Heart right ventricle (tissue), 16 donors: ENCODE measurements at places on chromosomes 7 and 10.
A peak's percentile ranks its signal among the peaks of the same experiment; 100 is the strongest.

DNA sequence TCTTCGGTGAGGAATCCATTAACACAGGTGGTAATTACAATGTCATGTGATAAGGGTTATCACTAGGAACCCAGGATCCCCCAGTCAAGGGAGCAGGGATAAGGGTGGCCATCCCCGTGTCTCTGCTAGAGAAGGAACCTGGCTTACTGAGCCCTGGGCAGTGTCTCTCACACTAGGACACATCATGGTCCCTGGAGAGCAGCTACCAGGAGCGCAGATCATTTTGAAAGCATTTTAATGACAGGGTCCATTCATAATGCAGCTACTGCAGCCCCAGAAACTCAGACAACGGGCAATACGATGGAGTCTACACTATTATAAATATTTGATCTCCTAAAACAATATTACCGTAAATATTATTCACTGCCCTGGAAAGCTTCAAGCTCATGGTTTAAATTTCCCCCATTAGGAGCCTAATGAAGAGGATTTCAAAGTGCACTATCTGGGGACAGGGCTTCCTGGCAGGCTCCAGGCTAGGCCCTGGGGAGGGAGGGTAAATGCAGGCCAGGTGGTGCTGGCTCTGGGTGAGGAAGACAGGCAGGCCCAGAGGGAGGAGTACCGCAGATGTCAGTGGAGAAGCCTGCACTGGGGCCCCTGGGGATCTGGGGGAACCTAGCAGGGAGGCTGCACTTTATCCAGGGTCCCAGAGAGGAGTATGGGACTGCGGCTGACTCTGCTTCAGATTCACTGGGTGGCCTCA lies 52.6 kb upstream of the LOXL4 start:
- no peak for DNase-seq

DNA sequence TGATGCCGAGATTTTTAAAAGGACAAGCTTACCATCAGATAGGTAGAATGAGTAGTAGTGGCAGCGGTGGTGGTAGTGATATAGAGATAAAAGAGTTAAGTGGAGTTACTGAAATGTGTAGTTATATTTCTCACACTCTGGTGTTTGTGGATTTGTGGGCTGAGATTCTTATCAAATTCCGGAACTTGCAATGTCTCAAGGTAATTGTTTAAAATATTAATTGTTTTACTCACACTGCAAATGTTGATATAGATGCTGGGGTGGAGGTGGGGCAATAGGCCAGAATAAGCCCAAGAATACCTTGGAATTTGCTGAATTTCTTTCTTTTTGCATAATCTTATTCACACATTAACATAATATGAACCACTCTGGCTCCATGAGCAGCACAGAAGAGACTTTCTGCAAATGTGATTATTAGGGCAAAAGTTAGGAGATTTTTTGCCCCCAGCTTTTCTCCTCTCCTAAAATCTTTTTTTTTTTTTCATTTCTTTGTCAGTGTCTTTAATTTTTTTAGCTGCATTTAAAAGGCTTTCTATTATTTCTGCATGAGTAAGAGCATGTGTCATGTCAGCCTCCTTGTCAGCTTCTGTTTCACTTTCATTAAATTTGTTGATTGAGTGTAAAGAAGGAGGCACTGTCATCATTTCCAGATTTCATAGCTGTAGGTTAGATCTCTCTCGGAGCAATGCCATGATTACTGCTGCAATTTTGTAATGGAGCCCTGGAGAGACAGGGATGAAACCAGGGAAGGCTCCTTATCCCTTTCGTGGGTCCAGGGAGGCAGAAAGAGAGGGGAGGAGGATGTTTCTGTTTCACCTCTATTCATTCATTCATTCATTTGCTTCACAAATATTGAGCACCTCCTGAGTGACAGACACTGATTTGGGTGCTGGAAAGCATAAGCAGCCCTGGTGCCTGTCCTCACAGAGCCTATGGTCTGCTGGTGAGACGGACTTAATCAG lies 13.1 kb upstream of the SGMS1 start:
- DNase-seq: no peak

- DNase-seq: no peak
Observed at GRCh38 chr10:20303453-20304152, 487.4 kb downstream of the PLXDC2 start.

DNA sequence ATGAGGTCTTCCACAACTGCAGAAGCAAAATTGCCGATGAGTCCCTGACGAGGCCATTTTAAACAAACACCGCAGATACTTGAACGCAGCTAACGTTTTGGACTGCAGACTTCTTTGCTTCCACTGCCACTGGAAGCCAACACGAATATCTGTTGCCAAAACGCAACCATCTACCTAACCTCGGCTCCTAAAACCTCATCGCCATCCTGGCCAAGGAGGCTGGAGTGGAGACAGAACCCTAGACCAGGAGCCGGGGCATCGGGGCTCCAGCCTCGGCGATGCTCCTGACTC lies 493 bp downstream of the WDR91 start:
- no peak for DNase-seq

DNA sequence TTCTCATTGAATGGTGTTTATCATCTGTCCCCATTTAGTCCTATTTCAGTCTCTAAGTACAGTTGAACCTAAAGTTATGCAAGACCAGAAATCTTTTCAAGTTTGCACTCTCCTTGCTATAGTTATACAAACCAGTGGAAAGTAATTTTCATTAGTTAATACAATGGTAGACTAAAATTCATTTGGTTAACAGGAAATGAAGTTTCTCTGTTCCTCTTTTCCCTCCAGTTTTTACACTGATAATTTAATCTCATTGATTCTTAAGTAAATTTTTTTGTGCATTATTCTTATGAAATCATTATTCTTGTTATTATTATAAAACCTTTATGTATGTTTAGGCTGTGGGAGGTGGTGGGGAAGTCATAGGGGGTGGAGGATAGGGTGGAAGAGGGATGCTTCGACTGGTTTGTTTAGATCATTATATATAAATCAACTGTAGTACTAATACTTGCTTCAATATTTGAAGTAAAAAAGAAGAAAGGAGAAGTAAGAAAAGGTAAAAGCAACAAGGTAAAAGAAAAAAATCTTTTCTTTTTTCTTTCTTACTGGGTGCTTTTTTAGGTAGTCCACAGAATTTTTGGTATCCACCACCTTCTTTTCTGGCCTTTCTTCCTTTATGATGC lies 104.1 kb downstream of the GPR85 start:
- no peak for DNase-seq

- DNase-seq: no peak
Observed at GRCh38 chr7:136526408-136527105, 341.9 kb upstream of the CHRM2 start.

GRCh38 chr7:109476409-109476808 lies 906.7 kb downstream of the DNAJB9 start:
- DNase-seq: no peak

DNA sequence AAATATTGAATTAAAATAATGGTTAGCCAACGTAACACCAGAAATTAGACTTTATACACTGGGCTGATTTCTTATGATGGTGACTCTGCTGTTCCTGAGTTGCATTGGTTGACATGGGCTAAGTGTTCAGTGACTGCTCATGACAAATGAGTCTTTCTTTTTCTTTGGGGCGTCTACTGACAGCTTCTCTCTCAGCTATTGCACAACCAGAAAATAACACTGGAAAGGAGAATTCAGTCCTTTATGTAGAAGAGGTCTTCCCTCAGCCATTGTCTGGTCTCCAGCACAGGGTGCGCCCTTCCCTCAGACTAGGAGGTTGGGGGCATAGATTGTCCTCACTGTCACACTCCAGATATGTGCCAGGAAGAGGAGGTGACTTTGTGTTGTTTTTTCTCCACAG lies 21.6 kb downstream of the PNLIP start:
- no peak for DNase-seq

DNA sequence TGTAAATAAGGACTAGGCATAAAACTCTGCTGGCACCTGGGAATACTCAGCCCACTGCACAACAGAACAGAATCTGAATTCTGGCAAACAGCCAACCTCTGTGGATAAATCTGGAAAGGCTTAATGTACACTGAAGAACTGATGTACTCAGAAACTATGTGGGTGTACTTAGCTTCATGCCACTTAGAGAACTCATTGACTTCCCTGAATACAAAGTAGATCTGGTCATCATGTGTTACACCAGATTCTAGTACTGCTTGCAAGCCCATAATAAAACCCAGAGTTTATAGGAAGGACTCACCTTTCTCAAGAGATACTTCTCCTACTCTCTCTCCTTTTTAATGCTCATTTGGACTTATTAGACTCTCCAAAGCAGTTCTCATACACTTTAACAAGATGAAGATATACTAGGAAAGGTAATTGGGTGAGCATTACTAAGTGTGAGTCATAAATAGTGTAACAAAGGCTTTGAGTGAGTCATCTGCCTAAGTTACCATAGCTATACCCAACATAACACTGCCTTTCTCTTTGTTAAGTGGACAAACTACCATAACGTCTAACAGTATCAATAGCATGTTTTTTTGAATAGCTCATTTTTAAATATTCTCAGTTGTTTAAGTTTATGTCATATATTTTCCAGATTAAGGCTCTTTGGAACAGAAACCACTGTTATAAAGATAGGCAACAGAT lies 309.1 kb downstream of the MDFIC start:
- no peak for DNase-seq

DNA sequence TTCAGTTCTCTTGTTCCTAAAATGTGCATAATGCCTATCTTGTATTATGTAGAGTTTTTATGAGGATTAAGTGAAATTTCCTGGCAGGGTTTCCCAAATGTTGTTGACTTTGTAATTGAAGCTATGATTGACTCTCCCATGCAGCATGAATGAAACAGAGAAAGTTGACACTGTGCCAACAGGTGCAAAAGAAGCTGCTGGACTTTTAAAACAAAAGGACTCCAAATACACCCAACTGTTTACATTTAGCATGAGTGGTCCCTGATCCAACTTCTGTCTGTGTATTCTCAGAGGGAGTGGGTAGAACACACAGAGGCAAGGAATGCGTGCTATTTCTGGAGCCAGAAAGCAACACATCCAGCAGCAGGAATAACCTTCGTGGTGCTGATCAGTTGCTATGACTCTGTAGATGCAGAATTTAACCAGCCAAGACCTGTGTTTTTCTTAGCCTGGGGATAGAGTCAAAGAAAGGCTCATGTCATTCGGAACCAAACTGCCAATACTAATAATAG lies 14.4 kb upstream of the RBM20 start:
- no peak for DNase-seq

DNA sequence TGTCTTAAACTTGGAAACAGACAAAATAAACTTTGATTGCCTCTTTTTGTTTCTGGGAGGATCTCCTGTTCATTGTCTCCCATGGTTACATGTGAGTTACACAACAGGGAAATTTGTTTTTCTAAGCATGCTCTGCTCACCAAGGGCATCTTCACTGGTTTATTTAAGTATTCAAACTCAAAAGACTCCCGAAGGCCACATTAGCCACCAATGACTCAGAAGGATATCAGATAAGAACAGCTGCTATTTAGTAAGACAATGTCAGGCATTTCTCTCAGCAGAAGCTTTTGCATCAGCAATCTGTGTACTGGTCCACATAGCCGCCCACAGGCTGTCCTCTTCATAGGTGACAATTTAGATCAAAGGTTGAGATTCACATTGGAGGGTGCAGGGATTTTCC lies 19.3 kb downstream of the OR6B1 start:
- DNase-seq: peak; percentile 16

DNA sequence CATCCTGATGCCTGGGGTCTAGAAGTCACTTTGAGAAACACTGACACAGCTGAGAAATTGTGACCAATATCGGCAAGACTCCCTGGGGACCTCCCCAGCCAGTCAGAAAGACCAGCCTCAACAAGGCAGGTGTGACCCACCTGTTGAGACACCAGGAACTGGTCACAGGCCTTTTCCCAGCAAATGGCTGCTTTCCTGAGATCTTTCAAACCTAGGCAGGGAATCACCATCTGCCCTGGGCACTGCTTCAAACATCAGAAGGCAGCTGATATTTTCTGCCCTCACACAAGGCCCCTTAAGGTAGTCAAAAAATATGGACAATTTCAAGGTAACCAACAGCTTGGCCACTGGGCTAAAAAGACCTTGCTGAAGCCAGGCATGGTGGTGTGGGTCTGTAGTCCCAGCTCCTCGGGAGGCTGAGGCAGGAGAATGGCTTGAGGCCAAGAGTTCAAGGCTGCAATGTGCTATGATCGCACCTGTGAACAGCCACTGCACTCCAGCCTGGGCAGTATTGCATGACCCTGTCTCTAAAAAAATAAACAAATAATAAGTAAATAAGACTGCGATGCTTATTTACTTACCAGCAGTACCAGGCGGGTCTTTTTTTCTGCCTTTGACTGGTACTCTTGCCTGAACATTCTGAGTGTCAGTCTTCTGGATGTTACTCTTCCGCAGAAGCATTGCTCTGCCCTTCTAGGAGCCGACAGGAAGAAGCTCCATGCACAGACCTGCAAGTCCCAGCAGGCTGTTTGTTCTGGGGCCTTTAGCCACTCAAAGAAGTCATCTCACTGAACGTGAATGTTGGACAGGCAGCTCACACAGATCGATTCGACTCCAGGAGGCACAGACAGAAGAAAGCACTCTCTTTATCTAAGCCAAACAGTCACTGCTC lies 59.7 kb downstream of the SORBS1 start:
- no peak for DNase-seq

- no peak for DNase-seq
Observed at GRCh38 chr7:33185786-33186185, 56.4 kb downstream of the BBS9 start.

GRCh38 chr10:88216976-88217375 lies 353.6 kb downstream of the PTEN start:
- DNase-seq: no peak

DNA sequence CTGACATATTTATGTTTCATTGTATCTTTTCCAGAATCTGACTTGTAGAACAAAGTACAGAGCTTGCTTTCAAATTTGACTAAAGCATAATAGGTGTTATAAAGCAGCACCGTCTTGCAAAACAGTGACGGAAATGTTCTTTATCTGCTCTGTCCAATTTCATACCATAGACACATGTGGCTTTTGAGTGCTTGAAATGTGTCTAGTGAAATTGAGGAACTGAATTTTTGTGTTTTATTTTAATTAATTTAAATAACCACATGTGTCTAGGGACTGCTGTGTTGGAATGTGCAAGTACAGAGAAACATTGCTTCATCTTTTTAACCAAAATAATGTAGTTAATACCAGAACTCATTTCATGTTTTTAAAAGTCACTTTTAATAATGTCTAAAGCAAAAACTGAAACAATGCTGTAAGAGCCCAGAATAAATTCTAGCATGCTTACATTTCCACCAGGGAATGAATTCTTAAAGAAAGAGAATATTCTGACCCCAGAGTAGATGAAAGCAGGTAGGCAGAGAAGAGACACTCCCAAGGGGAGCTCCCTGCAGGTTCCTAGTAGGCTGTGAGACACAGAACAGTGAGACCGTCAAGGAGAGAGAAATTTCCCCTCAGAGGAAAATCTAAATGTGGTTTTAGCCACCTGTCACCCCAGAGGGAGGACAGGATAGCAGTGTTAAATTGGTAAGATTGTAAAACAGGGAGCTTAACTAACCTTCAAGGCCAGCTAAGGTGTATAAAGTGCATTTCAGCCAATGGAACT lies 175.3 kb upstream of the KMT2E start:
- DNase-seq: no peak
